ENCODE measurements at places on chromosomes 6 and 20.
A peak's percentile ranks its signal among the peaks of the same experiment; 100 is the strongest.

GRCh38 chr6:149723771-149724417 lies 6.0 kb upstream of the LATS1 start:
- H3K36me3 ChIP-seq = peaks cover 19% of the 10 kb centered on the region
- H3K27me3 ChIP-seq = no peaks in the 10 kb centered on the region
- no peak overlapping the region for H3K4me3 ChIP-seq
- H3K27ac ChIP-seq = peak overlapping the region; percentile 6

GRCh38 chr6:129481706-129482105 lies 228.3 kb downstream of the ARHGAP18 start:
- no peak overlapping the region for H3K27ac ChIP-seq
- peaks cover 4% of the 10 kb centered on the region for H3K36me3 ChIP-seq
- H3K4me1 ChIP-seq = no peaks in the 10 kb centered on the region
- H3K4me3 ChIP-seq = no peak overlapping the region
- DNase-seq = no peak

DNA sequence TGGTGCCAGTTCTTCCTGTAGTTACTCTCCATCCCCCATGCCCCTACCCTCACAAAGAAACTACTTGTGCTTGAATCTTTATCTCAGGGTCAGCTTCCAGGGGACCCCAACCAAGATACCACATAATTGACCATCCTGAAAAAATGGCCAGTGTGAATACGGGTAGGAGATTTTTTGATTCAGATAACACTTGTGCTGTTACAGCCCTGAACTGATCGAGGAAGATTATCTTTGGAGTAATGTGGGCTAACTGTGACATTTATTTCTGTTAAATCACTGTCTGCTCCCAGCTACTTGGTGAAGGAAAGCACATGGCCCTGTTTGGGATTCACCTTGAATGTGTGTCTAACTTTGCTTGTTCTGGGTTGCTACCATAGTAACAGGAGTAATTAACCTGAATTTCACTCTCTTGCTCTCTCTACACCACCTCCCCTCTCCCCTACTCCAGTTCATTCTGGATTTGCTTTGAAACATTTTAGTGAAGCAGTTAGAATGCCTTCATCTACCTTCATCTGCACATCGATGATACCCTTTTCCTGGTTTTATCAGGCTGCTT lies 219.6 kb upstream of the CHD6 start:
- no peak for DNase-seq
- no peak overlapping the region for H3K4me3 ChIP-seq
- no peak overlapping the region for H3K27ac ChIP-seq
- H3K36me3 ChIP-seq = no peaks in the 10 kb centered on the region
- H3K27me3 ChIP-seq = no peaks in the 10 kb centered on the region
- H3K4me1 ChIP-seq = no peaks in the 10 kb centered on the region

DNA sequence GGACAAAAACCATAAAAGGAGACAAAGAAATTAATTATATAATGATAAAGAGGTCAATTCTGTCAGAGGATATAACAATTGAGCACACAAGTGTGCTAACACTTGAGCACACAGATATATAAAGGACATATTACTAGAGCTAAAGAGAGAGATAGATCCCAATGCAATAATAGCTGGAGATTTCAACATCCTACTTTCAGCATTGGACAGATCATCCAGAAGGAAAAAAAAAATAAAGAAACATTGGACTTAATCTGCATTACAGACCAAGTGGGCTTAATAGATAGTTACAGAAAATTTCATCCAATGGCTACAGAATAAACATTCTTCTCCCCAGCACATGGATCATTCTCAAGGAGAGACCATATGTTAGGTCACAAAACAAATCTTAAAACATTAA lies 9.9 kb downstream of the VNN1 start:
- H3K4me3 ChIP-seq = no peak overlapping the region
- H3K27ac ChIP-seq = no peak overlapping the region
- no peak for DNase-seq
- no peaks in the 10 kb centered on the region for H3K36me3 ChIP-seq
- H3K4me1 ChIP-seq = no peaks in the 10 kb centered on the region

DNA sequence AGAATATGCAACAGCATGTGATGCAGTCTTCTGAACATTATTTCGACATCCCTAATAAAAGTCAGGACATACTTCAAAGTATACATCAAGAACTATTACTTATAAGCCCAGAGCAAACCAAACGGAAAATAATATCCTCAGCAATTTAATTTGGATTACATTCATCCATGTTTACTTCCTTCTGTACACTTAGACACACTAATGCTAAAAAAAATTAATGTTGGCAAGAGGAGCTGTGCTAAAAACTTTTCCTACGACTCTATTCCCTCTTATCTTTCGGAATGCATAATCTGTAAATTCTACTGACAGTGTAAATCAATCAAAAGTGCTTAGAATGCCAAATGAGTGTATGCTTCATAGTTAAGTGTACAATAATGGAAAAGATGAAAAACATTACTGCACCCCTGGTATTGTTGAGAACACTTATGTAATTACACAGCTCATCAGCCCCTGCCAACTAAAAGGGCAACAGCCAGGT lies 301.2 kb upstream of the HSF2 start:
- no peaks in the 10 kb centered on the region for H3K36me3 ChIP-seq
- no peaks in the 10 kb centered on the region for H3K27me3 ChIP-seq
- no peak overlapping the region for H3K4me3 ChIP-seq
- no peak for DNase-seq

DNA sequence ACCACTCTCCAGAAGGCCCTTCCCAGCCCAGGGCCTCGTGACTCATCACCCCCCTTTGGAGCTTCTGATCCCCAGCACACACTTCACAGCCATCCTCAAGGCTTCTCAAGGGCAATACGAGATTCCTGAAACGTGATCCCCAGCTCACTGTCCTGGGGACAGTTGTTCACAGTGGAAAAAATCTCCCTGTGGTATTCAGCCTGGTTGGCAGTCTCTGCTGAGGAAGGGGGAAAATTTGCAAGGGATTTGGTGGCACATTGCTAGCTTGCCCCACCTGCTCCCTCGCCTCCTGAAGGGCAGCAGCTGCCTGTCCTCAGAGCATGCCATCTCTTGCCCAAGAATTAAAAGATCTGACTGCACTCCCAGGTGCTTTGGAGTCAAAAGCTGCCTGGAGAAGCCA lies 20.7 kb upstream of the PKHD1 start:
- no peaks in the 10 kb centered on the region for H3K4me1 ChIP-seq
- H3K4me3 ChIP-seq = no peak overlapping the region
- no peaks in the 10 kb centered on the region for H3K27me3 ChIP-seq
- H3K36me3 ChIP-seq = no peaks in the 10 kb centered on the region
- DNase-seq = no peak

DNA sequence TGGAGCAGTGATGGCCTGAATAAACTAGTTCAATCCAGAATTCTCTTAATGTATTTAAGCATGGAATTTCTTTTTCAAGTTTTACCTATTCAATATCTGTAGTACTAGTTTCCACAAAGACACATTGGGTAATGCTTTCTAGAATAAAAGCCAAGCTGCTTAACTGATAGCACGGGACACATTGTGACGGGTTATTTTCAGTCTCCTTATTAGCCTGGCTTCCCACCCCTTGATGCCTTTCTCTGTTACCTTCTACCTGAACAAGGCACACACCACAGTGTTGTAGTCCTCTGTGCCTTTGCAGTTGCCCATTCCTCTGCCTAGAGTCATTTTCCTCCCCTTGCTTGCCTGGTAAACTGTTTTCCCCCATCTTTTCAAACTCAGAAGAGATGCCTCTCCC lies 139.1 kb downstream of the HDGFL1 start:
- DNase-seq = no peak
- H3K27ac ChIP-seq = no peak overlapping the region
- no peaks in the 10 kb centered on the region for H3K4me1 ChIP-seq
- H3K27me3 ChIP-seq = no peaks in the 10 kb centered on the region
- H3K36me3 ChIP-seq = no peaks in the 10 kb centered on the region

- no peaks in the 10 kb centered on the region for H3K4me1 ChIP-seq
- H3K4me3 ChIP-seq = no peak overlapping the region
- H3K36me3 ChIP-seq = no peaks in the 10 kb centered on the region
- no peak for DNase-seq
- H3K27me3 ChIP-seq = no peaks in the 10 kb centered on the region
Observed at GRCh38 chr6:84166395-84166794, 61.0 kb downstream of the CEP162 start.

DNA sequence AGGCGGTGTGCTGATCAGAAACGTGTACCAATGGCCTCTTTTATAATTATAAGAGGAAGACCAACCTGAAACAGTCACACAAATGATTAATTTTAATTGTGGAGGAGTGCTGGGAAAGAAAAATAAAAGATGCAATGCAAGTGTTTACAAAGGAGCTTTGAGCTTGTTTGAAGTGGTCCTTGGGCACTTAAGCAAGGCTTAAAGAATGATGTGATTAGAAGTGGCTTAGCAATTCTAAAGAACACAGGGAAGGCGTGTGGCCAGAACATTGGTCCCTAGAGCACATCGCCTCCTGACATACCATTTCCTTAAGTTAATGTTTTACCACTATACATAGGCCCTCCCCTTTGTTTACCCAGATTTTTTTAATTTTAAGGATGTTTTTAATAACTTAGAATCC lies 26.1 kb downstream of the PTPN1 start:
- H3K36me3 ChIP-seq = no peaks in the 10 kb centered on the region
- DNase-seq = no peak
- no peak overlapping the region for H3K27ac ChIP-seq
- peaks cover 50% of the 10 kb centered on the region for H3K4me1 ChIP-seq

DNA sequence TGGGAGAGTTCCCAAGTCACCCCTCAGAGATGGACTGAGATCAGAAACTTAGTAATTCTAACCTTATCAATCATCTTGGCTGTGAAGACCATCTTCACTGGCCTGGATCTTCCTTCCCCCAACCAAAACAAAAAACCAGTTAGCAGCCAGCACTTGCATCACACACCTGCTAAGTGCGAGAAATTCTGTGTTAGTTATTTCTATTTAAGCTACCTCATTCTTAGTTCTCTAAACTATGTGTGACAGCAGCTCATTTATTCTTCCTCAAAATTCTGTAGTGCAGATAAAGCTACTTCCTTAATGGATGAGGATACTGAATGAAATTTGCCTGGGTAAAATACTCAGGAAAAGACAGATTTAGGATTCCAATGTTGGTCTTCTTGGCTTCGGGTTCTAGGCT lies 18.2 kb upstream of the TAGAP start:
- no peak for DNase-seq
- peak overlapping the region; percentile 43 for H3K27ac ChIP-seq
- H3K4me1 ChIP-seq = no peaks in the 10 kb centered on the region

- no peaks in the 10 kb centered on the region for H3K27me3 ChIP-seq
- H3K4me3 ChIP-seq = no peak overlapping the region
- no peaks in the 10 kb centered on the region for H3K36me3 ChIP-seq
- DNase-seq = no peak
- no peak overlapping the region for H3K27ac ChIP-seq
Observed at GRCh38 chr6:152896923-152897322, 85.9 kb downstream of the FBXO5 start.

- H3K27ac ChIP-seq = no peak overlapping the region
- no peaks in the 10 kb centered on the region for H3K27me3 ChIP-seq
- no peaks in the 10 kb centered on the region for H3K4me1 ChIP-seq
- no peak overlapping the region for H3K4me3 ChIP-seq
- H3K36me3 ChIP-seq = no peaks in the 10 kb centered on the region
Observed at GRCh38 chr20:38523697-38524096, 51.1 kb downstream of the RALGAPB start.

DNA sequence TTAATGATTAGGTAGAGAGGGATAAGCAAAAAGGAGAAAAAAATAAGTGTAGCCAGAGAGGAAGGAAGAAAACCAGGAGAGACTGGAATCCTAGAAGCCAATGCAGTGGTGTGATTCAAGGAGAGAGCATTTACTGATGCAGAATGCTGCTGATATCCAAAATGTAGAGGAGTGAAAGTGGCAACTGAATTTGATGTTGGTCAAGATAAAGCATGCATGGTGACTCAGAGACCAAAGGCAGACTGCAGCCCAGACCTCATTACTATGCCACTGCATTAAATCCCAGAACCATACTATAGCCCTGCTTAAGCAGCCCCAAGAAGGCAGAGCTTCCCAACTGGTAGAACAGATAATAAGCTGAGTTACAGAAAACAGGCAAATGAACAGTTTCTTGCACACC lies 15.8 kb downstream of the KLHL32 start:
- no peaks in the 10 kb centered on the region for H3K27me3 ChIP-seq
- H3K36me3 ChIP-seq = no peaks in the 10 kb centered on the region
- H3K4me1 ChIP-seq = peaks cover 8% of the 10 kb centered on the region
- H3K27ac ChIP-seq = no peak overlapping the region
- no peak for DNase-seq

- no peak for DNase-seq
- H3K27ac ChIP-seq = no peak overlapping the region
- no peaks in the 10 kb centered on the region for H3K27me3 ChIP-seq
- no peaks in the 10 kb centered on the region for H3K4me1 ChIP-seq
Observed at GRCh38 chr6:80480421-80481157, 374.1 kb downstream of the BCKDHB start.

DNA sequence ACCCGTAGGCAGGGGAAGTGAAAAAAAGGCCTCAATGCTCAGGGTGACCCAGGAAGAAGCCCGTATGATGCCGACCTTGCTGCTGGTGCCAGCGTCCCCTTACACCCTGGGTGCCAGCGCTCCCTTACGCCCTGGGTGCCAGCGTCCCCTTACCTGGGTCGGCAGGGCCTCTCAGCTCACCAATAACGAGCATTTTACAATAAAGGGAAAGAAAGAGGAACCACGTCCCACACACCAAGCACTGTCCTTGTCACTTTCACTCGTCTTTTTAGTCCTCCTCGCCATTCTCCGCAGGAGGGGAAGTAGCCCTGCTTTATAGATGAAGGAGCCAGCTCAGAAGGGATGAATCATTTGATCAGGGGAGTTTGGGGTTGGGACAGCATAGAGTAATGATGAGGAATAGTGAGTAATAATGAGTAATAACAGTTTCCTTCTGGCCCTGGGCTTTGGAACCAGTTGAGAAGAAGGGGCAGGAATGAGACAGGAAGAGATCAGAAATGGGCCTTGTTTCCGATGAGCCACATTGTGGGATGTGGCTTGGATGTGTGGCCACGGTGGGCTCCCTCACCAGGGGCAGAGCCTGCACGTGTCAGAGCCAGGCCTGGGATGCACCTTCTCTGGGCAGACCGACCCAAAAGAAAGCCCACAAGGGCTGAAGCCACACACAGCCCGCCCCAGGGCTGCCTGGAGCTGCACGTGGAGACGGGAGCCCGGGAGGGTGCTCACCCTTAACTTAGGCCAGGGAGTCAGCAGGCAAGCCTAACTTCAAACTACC lies 75.7 kb downstream of the SYNJ2 start:
- no peak overlapping the region for H3K4me3 ChIP-seq
- DNase-seq = no peak
- no peaks in the 10 kb centered on the region for H3K36me3 ChIP-seq
- peak overlapping the region; percentile 70 for H3K27ac ChIP-seq
- no peaks in the 10 kb centered on the region for H3K27me3 ChIP-seq
- H3K4me1 ChIP-seq = peaks cover 32% of the 10 kb centered on the region

All from vagina (tissue), 2 donors.